ENCODE measurements at places on chromosomes 6 and 20.

- no peak for DNase-seq
Observed at GRCh38 chr6:116392132-116393013, 21.6 kb downstream of the DSE start.

DNA sequence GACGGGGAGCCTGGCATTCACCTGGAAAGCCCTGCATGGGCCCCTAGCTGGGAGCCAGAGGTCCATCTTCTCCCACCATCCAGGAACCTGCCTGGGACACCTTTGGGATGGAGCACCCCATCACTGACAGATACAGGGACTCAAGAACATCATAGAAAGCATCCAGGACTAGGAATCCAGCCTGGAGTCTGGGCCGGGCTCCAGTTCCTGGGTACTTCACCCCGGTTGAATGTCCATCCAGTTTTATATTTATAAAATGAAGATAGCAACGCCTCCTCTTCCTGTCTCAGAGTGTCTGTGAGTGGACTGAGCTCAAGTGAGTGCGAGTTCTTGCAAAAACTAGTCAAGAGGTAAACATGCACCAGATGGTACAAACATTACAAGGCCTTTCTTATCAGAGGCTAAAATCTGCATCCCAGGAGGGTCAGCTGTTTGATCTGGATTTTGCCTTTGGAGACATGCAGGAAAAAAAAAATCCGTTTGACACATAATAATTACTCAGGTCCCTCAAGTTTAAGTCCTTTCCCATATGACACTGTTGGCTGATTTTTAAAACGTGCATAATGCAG, 27.4 kb downstream of the ZC3H12D start:
- DNase-seq = no peak

- no peak for DNase-seq
Observed at GRCh38 chr6:39114388-39114703, 640 bp downstream of the SAYSD1 start.

DNA sequence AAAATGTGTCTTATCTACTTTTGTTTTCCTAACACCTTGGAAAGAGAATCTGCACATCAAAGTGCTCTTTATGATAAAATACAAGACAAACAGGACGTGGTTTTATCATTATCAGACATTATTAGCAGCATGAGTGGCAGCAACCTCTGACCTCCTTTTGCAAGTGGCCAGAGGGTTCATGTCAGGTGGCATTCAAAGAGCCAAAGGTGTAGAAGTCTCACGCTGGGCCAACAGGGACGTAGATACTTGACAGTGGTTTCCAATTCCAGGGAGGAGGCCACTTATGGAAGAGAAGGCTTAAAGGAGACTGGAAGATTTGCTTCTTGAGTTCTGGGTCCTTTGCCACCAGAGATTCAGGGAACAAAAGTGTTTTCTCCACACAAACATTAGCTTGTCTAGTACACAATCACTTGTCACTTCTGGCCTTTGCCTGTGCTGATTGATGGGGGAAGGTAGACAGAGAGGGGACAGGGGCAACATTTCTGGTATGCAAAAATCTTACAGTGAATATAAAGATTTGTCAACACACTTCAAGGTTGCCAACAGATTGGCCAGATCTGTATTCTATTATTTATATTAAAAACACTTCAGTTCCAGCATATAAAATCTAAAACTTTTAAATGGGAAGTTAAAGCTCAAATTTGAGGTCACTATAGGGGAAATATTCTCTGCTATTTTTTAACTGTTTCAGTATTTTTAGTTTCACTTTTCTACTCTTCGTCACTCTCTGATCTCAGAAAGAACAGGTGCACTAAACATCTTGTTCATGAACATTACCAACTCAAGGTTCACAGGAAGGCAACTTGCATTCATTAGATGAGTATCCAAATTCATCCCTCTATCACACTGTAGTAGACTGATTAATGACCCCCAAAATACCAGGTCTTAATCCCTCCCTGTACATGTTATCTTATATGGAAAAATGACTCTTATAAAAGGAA, 52.1 kb upstream of the FBXO30 start:
- no peak for DNase-seq

DNA sequence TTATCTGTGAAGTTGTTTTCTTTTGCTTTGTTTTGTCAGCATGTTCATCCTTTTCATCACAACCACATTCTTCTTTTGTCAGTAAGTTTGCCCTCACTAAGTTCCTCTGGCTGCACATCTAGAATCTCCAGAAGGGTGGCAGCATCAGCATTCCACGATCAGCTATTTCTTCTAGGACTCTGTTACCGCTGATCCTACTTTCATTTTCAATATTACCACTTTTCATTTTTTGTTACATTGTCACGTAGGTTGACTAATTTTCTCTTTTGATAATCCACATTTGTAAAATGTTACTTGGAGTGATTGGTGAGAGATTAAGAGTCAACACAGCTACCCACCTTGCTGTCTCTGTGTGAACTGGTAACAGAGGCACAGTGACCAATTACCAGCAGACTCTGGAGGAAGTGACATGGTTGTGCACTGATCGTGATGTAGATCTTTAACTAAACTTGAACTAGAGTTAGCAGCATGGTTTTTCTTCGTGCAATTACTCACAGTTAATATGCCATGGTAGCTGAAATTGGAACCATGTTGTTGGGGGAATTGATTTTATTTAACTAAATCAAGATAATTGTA, 307.9 kb upstream of the SLC35B3 start:
- no peak for DNase-seq

- no peak for DNase-seq
Observed at GRCh38 chr6:71419217-71420094, 130.8 kb downstream of the OGFRL1 start.

DNA sequence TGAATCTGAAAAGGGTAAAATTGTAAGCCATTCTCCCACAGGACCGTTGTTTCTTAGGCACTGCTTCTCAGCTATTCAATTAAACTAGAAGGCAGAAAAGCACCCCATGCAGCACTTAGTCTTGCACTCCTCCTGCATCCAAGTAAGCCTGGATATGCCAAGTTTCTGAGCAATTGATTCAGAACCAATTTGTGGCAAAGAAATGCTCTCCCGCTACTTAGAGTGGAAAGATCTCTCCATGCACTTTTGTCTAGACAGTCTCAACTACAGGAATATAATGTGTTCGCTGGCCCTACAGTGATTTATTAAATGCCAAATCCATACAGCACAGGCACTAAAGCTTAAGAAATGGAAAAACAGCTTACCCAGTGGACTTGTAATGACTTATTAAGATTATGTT, 338.5 kb downstream of the HACE1 start:
- no peak for DNase-seq

DNA sequence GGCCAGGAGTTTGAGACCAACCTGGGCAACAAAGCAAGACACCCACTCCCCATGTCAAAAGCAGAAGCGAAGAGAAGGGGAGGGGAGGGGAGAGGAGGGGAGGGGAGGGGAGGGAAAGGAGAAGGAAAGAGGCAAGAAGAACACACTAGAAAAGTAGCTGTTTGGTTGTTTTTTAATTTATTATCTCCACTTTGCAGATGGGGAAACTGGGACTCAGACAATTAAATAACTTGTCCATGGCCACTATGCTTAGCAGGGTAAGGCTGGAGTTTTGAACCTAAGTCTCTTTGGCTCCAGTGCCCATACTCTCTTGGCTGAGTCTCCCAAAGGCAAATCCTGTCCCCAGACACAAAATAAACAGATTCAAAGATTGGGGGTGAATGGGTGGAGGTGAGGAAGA, 12.4 kb upstream of the GHRH start:
- no peak for DNase-seq

DNA sequence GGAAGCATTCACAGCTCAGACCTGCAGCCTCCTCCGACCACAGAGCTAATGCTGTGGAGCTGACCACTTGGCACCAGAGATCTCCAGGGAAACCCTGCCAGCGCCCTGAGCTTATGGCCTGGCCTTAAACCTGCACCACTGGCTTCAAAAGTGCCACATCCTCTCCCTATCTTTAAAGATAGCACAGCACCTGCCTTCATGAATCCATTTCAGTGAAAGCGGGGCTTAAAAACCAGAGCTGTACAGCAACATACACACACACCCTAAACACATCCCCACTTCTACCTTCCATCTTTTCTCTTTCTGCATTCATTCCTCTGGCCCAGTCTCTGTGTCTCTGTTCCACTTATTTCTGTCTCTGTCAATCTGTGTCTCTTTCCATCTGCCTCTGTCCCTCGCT, 59.8 kb upstream of the CCDC167 start:
- no peak for DNase-seq

DNA sequence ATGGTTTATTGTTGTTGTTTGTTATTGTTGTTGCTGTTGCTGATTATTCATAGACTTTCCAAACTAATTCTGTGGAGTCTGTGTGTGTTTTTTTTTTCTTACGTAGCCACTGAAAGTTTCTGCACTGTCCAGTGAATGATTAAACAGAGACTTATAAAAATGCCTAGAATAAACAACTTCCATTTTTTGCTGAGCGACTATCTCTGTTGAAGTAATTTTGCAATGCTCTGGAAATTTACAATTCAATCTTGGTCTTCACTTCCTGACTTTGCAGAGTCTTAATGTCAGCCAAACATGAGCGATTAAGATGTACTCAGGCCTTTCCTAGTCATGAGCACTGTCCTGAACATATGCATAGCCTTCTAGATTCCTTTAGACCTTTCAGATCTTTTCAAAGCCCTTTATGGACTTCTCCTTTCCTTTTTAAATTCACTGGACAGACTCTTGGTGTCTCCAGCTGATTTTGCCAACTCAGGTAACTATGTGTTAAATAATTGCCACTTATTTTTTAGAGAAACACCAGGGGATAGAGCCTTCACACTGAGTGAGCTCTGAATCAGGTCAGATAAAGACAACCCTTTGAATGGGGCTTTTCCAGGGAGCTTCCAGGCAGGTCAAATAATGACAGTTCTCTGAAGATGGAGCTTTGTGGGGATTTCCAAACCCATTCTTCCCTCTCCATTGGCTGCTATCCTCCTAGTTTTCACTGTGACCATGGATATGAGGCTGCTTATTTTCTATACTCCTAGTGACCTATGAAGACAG, 622.8 kb upstream of the EPHA7 start:
- no peak for DNase-seq

- no peak for DNase-seq
Observed at GRCh38 chr20:23612396-23612795, 6.7 kb upstream of the CST9 start.

DNA sequence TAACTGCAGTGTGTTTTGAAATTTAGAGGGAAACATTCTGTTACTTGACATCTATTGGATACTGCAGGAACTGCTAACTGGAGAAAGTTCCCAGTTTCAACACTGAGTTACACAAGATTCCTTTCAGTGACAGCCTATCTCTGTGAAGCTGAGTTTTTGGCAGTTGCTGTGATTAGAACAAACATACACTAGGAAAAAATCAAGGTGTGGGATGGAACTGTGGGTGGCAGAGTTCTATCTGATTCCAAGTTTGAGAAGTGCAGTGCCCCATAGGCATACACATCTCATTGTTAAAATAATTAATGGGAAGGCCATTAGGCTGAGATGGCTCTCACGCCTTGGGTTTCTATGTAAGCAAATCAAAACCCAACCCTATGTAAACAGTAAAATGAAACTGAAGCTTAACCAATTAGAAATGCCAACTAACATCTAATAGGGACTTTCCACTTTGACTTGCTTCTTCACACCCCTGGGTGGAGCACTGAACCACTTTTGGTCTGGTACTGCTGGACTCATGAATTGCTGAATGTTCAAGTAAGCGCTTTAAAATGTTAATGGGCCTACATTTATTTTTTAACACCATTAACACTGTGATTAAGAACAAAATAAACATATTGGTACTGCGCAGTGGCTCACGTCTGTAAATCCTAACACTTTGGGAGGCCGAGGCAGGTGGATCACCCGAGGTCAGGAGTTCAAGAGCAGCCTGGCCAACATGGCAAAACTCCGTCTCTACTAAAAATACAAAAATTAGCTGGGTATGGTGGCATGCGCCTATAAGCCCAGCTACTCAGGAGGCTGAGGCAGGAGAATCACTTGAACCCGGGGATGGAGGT, 55.2 kb upstream of the TBC1D7 start:
- DNase-seq = no peak

- DNase-seq = no peak
Observed at GRCh38 chr6:15986027-15986629, 142.8 kb upstream of the MYLIP start.

- no peak for DNase-seq
Observed at GRCh38 chr6:168365422-168366165, 46.0 kb upstream of the DACT2 start.

GRCh38 chr6:5472571-5472970, 211.3 kb downstream of the FARS2 start:
- no peak for DNase-seq

GRCh38 chr6:34206726-34207125, 29.9 kb upstream of the HMGA1 start:
- DNase-seq = no peak

GRCh38 chr6:34890533-34890925, 1.5 kb downstream of the ANKS1A start:
- DNase-seq = no peak

- DNase-seq = no peak
Observed at GRCh38 chr20:50172347-50173013, 18.1 kb upstream of the CEBPB start.

GRCh38 chr6:33508935-33509926, 54.9 kb downstream of the ZBTB9 start:
- no peak for DNase-seq

DNA sequence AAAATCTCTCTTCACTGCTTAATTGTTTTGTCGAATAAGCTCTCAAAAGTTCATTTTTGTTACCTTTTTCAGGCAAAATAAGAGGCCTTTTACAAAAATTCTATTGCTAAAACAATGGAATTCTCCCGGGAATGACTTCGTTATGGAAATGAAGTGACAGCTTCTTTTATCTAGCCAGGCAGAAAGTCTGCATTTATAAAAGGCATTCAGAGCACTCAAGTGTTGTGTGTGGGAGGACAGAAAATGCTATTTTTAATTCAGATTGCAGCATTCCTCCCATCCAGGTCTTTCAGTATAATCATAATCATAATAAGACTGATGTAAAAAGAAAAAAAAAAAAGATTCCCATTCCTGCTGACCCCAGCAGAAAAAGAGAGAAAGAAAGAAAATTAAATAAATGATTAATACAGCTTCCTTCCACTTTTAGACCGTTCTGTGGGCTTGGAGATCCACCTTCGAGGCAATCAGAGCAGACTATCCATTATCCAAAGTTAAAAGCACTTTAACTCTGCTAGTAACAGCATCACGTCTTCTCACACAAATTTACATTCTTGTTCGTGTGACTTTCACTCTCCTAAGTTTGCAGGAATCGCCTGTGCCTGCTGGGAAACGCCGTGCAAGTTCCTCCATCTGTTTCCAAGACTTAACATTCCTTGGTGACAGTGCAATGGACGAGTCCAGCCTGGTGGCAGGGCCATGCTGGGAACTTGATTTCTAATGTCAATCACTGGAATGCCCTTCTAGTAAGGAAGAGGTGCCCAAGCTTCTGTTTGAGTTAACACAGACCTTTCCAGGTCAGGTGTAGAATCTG, 258.8 kb downstream of the GMPR start:
- DNase-seq = no peak

DNA sequence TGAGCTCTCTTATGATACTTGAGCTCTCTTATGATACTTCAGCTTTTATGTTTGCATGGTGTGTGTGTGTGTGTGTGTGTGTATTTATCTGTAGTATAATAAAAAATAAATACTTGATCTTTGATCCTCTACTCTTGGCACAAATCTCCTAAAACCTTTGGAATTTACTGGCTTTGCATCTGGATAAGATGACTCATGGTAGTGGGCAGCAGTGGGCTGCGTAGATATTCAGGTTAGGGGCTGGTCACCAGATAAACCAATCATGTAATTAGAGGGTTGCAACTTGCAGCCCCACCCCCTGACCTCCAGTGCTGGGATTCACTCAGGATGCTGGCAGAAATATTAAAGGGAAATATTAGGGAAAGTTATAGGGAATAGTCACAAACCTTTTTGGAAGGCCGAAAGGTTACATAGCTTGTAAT, 151.9 kb upstream of the COL21A1 start:
- DNase-seq = no peak

GRCh38 chr6:106339334-106340029, 13.9 kb upstream of the ATG5 start:
- peak; percentile 76 for DNase-seq

All from HFFc6 (cell line).